ENCODE measurements at places on chromosomes 16 and 17.

DNA sequence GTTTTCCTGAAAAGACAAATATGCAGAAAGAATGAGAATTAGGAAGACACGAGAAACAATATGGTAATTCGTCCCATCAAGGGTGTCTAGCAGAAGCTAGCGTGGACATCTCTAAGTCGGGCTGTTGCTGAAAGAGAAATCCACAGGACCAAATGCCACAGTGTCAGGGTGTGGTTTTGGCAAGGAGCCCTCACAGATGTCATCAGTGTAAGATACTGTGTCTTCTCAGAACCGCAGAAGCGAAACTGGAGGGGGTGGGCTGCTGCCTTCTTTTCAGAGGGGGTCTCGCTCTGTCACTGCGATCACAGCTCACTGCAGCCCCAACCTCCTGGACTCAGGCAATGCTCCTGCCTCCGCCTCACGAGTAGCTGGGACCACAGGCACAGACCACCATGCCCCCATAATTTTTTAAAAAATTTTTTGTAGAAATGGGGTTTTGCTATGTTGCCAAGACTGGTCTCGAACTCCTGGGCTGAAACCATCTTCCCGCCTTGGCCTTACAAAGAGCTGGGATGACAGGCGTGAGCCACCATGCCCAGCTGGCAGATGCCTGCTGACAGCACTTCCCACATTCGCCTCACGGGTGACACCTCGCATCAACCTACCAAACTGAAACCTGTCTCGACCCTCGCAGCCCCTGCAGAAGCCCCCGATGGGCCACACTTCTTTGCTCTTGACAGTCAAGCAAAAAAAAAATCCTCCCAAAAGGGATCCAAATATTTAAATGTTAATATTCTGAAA is 26.2 kb downstream of the TRAP1 start:
- DNase-seq: no peak

GRCh38 chr16:549544-550263 is 10.5 kb upstream of the PRR35 start:
- no peak for DNase-seq

- DNase-seq: no peak
These were observed 15.8 kb upstream of the OGFOD3 start for GRCh38 chr17:82434216-82434565.

DNA sequence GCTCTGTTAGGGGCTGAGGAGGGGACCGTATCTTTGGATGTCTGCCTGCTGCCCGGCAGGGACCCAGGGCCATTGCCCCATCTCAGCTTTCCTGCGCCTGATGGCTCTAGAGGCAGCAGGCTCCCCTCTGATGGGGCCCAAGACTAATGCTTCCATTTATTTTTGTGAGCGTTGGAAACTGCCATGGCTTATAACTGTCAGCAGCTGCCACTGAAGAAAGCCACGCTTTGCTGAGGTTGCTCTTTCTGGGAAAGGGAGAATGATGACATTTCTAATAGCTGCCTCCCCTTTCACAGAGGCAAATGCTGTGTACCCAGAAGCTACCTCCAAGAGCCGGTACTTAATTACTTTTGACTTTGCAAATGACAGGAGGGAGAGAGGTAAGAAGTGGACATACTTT is 103.8 kb downstream of the HAPSTR1 start:
- no peak for DNase-seq

- DNase-seq: no peak
These were observed 2.1 kb downstream of the ITGAL start for GRCh38 chr16:30474684-30475083.

DNA sequence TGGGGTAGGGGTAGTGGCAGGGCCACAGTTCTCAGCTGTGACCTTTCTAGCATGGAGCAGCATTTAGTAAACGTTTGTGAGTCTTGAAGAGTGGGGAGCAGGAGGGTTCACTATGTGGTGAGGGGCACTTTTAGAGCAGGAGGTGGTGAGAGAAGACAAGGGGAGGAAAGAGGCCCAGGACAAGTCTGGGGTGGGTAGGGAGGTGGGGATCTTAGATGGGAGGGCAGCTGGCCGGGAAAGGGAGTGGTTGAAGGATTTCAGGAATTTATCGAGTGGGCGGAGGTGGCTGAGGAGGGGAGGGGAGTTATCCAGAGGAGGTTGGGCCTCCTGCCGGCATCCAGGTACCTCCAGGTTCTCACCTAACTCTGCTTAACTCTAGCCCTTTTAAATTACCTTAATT is 1.9 kb downstream of the CLEC16A start:
- no peak for DNase-seq

GRCh38 chr16:83137894-83138293 is 511.1 kb downstream of the CDH13 start:
- no peak for DNase-seq

DNA sequence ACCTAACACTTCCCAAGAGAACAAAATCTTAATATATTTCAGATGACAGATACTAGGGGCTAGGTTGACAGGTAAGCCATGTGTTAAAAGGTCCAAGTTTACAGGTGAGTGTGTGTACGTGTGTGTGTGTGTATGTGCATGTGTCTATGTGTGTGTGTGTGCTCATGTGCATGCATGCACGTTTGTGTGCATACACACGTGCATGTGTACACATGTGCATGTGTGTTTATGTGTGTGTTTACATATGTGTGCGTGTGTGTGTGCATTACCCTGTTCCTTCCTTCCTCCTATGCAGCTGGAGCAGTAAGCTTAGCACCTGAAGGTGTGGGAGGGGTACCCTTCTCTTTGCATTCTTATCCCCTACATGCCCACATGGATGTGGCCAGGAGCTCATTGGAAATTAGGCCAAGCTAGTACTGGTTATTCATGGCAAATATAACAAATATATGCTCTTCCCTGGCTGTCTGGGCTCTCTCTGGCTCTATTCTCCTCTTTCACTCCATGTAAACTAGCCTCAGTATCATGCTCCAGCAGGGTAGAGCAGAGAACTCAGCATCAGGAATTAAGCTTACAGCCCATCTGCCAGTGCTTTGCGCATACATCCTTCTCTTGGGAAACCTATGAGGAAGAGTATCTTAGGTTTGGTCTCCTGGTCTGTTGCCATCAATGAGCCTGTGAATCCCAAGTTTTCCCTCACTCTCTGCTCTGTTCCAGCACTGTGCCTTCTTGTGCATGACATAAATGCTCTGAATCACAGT is 258.0 kb upstream of the MYOCD start:
- DNase-seq: no peak

DNA sequence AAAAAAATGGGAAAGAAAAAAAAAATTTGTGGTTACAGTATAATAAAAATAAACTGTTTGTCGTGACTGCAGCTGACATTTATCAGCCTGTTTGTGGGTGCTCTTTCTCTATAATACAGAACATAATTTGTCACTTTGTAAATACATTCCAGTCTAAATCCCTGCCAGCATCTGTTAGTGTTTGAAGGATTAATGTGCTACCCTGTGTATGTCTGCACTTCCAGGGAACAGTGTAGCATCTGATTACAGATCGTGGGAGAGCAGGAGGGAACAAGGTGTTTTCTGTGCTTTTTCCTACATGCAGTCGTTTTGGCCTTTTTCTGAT is 265.1 kb downstream of the WWOX start:
- no peak for DNase-seq

DNA sequence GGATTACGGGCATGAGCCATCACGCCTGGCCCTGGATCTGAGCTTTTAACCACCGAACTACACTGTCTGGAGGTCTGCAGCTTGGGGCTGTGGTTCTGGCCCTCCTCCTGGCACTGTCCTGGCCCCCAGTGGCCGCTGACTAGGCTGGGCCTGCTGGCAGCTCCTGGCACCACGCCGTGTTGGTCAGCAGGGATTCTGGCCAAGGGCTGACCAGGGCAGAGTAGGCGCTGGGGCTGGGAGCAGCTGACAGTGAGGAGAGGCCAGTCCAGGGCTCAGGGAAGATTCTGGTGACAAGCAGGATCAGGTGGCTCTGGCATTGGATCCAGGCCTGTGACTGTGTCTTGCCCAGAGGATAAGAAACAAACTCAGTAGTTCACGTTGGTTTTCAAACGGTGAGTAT is 14.6 kb downstream of the EEF2K start:
- DNase-seq: no peak

DNA sequence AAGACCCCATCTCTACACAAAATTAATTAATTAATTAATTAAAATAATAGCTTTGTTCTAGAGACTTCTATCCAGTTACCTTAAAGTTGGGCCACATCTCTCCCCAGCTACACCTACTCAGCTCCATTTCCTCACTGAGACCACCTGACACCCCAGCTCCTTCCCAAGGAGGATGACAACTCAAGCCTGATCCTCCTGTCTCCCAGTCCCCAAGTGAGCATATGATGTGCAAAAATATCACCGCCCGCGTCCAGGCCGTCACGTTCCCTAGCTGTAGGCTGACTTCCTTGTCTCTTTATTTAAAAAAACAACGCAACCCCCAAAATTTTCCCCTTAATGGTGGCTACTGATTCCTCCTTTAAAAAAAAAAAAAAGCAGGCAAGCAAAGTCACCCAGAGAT is 120.2 kb upstream of the RCVRN start:
- DNase-seq: no peak

DNA sequence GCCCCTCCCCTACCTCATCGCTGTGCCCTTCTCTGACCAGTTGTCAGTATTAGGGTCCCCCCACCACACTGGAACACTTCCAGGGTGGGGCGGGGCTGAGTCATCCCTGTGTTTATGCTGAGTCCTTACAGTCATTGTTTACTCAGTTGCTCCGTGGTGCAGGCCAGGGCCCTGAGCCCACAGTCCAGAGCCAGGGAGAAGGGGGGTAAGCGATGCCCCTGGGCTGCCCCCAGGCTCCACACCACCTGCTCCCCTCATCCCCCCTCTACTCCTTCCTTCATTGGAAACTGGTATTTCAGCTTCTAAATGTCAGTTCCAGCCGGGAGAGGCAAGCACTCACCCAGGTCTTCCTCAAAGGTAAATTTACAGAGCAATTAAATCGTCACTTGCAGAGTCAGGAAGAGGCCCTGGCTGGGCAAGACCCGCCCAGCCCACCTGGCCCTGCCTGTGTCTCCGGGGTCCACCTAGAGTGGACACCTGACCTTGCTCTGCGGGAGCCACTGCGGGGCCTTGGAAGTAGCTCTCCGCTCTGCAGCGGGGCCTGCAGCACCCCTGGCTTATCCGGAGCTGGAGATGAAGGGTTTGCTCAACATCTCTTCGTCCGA is 4.8 kb downstream of the ATP2A3 start:
- no peak for DNase-seq

- no peak for DNase-seq
These were observed 21.4 kb downstream of the NTAN1 start for GRCh38 chr16:15034266-15035162.

DNA sequence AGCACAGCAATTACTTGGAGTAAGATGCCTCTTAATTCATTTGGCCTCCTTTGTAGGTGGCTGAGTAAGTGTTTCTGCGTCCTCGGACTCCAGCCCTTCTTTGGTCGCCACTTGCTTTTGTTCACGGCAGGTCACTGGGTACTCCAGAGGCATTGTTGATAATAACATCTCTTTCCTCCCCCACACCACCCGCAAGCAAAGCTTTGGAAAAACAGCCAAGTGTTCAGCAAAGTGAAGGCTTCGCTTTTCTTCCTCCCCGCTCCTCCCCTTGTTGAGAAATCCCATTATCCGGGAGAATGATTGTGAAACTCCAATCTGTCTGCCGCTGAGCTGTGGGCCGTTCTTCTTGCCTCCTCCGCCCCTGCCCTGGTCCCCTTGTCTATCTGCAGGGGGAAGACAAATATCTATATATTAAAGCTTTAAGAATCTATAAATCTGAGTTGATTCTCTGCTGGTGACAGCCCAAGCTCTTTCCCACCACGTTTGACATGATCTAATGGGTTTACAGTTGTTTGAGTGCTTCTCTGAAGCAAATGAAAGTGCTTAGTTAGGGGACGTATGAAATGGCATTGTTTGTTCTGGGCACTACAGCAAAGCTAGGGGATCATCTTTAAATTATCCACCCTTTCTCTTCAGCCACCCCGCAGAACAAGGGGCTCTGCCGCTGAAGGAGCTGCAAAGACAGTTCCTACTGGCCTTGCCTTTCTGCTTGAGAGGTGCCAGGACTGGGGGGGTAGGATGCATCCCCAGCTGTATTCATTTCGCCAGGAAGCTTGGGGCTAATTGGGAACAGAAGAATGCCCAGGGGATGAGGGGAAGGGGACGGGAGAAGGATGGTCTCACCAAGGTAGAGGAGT is 167.1 kb downstream of the CCDC182 start:
- DNase-seq: no peak

- DNase-seq: no peak
These were observed 3.3 kb upstream of the MRM1 start for GRCh38 chr17:36597866-36598777.

DNA sequence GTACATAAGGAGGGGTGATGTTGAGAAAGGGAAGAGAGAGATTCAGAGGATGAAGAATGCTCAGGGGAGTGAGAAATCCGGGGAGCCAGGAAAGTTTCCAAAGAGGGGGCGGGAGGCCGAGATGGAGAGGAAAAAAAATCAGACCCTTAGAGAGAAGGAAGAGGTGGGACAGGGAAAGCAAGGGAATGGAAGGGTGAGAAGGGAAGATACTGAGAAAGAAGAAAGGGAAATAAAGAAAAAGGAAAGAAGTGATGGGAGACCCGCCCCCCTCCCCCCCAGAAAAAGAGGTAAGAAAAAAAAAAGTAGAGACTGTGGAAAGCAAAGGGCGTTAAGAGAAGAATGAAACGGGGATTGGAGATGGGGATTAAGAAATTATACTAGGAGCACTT is 507 bp downstream of the DYNLRB2 start:
- DNase-seq: no peak

GRCh38 chr16:8847145-8847544 is 21.7 kb downstream of the CARHSP1 start:
- no peak for DNase-seq

- no peak for DNase-seq
These were observed 18.2 kb downstream of the USP31 start for GRCh38 chr16:23131036-23131435.

DNA sequence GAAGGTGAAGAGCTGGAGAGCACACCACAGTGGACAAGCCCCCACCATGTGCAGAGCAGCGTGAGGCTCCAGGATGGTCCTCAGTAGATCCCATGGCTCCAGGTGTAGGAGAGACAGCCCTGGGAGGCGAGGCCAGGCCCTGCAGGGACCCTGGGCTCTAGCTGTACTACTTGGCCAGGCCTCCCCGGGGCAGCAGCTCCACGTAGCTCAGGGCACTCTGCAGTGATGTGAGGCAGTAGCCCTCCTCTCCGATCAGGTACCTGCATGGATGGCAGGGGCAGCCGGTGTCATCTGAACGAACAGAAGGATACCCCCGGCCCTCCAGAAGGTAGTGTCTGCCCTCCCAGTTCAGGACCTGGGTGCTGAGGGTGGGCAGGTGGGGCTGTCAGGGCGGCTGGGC is 6.2 kb upstream of the SPATA2L start:
- no peak for DNase-seq

- no peak for DNase-seq
These were observed 8.8 kb downstream of the RASL10B start for GRCh38 chr17:35740216-35740615.

Measured in stimulated activated CD8-positive, alpha-beta memory T cell treated with anti-CD3 and anti-CD28 coated beads, Interleukin-15, amount 100 ng/mL, for 48 hours (primary cell).